ENCODE measurements at places on chromosomes 2 and 18.

- no peak for DNase-seq
These were observed 21.8 kb upstream of the IL1R1 start for GRCh38 chr2:102120701-102121159.

DNA sequence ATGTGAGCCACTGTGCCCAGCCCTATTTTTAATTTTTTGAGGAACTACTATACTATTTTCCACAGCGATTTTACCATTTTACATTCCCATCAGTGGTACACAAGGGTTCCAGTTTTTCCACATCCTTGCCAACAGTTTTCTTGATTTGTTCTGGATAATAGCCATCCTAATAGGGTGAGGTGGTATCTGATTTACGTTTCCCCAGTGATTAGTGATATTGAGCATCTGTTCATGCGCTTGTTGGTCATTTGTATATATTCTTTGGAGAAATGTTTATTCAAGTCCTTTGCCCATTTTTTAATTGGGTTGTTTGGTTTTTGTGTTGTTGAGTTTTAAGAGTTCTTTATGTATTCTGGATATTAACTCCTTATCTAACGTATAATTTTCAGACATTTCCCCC, 20.8 kb downstream of the TTC39C start:
- no peak for DNase-seq

DNA sequence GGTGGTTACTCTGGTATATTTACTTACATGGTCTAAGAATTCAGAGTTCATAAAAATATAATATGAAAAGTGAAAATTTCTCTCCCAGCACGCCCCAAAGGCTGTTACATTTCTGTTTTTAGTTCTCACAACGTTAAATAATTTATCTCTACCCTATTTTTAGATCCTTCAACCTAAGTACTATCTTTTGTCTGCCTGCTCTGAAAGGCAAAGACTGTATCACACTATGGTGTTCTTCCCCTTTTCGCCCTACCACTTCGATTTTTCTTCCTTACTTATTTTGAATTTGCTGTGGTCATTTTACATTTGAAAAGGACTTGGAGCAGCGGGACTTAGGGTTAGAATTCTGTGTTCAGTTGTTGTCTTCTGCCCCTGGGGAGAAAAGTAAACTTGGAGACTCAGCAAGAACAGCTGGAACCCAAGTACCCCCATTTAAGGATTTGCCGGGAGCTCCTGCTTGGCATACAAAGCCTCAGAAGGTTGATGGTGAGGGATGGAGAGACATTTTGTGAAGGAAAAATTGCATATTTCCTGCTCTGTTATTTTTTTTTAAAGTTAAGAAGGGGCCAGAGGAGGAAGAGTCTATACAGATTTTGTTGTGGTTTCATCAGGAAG, 19.0 kb downstream of the ADAM23 start:
- DNase-seq, result no peak

GRCh38 chr2:105919826-105920225, 175.1 kb downstream of the NCK2 start:
- peak; percentile 37 for DNase-seq

- no peak for DNase-seq
These were observed 83.0 kb downstream of the COLEC12 start for GRCh38 chr18:417495-417894.

GRCh38 chr18:10442551-10442971, 11.9 kb upstream of the APCDD1 start:
- no peak for DNase-seq

DNA sequence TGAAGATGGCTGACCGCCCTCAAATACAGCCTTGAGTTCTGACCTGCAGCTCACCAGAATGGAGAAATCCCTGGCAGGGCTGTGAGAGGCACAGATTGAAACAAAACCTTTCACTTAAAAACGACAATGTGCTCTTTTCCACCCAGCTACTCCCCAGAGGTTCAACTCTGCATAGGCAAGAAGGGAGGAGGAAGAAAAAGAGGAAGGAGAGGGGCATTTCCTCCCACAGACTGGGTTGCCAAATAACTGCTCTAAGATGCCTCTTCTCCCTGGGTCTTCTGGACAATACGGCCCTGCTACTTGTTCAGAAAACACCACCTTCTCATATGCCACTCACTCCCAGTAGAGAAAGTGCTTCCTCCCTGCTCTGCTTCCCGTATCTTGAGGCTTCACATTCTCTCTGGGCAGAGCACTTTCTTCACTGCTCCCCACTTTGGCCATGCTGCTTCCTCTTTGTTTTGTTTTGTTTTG, 136.4 kb upstream of the SLC1A4 start:
- peak; percentile 97 for DNase-seq

DNA sequence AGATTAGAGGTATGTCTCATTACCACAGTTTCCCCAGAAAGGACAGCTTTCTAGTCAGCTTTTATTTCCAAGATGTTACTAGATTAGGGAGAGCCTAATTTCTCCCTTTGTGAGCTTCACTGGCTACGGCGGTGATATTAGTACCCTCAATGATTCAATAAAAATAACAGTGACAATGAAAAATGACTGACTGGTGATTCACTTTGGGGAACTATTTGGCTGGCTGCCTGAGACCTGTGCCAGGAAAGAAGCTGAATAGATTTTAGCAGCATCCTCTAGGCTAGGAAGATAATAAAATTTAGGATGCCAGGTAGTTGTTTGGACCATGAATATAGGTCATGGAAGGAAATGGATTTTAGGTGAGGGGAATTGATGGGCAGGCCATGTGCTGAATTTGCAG, 178.7 kb downstream of the FMNL2 start:
- no peak for DNase-seq

DNA sequence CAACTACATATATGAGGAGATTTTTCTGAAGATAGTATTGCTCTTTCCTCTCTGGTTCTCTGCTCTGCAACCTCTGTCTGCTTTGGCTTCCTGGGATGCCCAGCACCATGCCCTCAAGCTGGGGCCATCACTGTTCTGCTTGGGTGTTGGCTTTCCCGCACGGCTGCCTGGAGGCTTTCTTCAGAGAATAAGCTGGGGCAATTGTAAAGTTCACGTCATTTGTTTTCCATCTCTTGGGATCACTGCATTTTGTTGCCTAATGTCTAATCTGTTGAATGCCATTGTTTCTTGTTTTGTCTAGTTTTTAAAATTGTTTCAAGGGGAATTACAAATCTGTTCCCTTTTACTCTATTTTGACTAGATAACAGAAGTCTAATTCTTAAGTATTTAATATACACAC, 437.3 kb upstream of the NRP2 start:
- no peak for DNase-seq

DNA sequence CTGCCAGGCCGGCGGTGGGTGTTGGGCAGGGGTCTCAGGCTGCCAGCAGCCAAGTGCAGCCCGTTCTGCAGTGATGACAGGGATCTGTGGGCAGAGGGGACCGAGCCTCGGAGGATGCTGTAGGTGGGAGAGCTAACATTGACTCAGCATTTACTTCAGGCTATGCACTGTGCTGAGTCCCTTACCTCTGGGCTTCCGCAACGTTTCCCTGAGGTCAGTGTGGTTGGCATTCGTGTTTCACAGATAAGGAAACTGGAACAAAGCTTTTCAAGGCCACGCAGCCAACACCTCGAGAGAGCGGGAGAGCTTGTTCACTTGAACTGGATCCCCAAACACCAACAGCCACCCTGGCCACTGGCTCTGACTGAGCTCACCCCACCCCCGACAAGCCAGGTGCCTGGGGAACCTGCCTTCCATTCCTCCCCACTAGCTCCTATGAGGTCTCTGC, 839 bp upstream of the GPR148 start:
- peak; percentile 45 for DNase-seq

DNA sequence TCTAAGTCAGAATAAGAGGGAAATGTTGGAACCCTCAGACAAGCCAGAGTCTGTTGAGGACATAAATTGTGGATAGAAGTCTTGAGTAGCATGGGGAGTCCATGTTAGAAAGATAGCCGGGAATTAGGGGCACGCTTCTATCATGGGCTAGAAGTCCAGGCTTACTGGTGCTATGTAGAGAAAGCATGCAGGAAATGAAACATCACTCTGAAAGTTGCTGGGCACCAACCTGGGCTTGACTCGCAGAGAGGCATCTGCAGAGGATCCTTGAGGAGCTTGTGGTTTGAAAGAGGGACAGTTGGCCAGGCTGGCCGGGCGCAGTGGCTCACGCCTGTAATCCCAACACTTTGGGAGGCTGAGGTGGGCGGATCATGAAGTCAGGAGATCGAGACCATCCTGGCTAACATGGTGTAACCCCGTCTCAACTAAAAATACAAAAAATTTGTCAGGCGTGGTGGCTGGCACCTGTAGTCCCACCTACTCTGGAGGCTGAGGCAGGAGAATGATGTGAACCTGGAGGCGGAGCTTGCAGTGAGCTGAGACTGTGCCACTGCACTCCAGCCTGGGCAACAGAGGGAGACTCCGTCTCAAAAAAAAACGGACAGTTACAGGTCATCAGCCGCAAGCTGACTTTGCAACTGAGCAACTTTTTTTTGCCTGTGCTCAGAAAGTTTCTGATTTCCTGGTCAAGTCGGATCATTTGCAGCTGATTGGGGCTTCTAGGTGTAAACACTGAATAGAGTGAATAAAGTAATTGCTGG, 24.9 kb downstream of the CERS6 start:
- DNase-seq, result no peak

DNA sequence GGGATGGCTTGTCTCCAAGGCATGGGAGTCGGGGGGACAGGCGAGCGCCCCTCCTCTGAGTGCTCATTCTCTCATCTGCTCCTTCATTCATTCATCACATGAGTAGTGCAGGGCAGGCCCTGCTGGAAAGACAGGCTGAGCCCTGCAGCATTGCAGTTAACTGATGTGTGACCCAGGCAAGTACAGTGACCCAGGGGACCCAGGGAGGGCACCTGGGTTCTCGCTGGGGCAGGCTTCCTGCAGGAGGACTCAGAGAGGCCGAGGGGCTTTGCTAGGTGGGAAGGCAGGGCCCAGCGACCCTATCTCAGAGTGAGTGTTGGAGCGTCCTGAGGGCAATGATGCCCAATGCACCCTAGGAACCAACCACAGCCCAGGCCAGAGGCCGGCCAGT, 30.6 kb downstream of the HJURP start:
- no peak for DNase-seq

GRCh38 chr2:222945887-222946286, 85.1 kb downstream of the ACSL3 start:
- DNase-seq, result no peak

GRCh38 chr2:85987266-85988174, 98.7 kb upstream of the ST3GAL5 start:
- DNase-seq, result no peak

GRCh38 chr2:156401861-156402260, 34.3 kb upstream of the GPD2 start:
- no peak for DNase-seq

DNA sequence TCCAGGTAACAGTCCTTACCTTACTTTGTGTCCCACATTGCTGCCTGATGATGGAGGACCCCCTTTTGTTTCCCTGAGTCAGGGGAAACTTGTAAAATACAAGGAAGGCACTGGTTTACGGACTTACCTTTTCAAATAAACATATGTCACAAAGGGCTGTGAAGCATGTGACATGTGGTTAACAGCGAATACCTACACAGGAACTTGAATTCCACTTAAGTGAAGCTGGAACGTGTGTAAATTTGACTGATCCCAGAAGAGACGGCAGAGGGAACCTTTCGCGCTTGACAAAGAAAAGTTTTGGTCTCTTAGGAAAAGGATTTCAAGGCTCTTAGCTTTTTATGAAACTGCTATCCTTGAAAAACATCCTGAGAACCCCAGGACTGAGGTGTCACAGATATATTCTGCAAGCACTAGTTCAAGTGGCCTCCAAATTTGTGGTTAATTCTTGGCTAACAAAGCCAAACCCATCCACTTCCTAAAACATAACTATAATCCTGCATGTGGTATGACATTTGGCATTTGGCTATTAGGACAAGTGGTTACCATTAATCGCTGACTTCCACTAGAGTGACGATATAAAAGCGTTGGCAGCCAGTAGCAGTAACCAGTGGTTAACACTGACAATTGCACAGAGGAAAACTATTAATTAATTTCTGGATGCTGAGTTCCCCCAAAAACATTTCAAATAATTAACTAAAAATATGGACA, 55.6 kb downstream of the ITGB6 start:
- DNase-seq, result no peak

- no peak for DNase-seq
These were observed 26.6 kb downstream of the TMEM18 start for GRCh38 chr2:650343-651310.

- DNase-seq, result no peak
These were observed 337.7 kb upstream of the CHAC2 start for GRCh38 chr2:53429901-53430300.

DNA sequence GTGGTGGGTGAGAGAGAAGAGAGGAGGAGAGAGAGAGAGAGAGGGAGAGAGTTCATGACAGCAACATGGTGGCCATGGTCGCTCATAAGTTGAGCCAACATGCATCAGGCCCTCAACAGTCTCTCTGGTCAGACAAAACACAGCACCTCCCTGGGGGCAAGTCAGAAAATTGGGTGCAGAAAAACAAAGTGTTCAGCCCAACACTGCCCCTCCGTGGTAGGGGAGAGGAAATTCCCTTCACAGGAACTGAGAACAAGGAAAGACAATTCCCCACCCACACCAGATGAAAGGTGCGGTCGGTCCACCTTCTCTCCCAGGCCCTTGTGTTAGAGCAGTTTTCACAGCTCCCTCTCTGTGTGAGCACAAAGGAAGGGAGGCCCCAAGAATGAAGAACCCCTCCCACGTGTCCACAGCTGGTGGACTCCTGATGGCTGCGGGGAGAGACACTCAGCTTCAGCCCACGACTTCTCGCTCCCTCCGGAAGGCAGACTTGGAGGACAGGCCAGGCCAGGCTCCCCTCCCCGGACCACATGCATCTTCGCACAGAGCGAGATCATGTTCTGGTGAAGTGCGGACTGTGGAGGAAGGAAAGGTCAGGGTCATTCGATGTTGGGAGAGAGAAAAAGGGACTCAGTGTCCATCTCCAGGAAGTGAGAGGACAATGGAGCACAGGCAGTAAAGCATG, 181.7 kb downstream of the ANAPC1 start:
- DNase-seq, result peak; percentile 72

GRCh38 chr2:217367464-217367863, 507.6 kb upstream of the TNP1 start:
- no peak for DNase-seq

- no peak for DNase-seq
These were observed 733.6 kb upstream of the ZEB2 start for GRCh38 chr2:145253492-145253891.

DNA sequence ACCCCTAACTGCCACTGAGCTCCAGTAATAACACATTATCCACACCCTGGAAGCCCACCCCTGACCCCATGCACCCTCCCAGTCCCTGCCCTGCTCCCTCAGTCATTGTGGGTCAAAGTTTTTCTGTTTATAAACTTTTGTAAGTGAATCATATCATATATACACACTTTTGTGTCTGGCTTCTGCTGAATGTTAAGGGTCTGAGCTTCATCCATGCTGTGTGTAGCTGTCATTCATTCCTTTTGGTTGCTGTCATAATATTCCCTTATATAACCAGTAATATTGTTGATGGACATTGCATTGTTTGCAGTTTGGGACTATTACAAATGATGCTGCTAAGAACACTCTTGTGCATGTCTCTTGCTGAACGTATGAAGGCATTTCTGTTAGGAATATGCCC, 14.5 kb downstream of the CNNM4 start:
- DNase-seq, result no peak

- peak; percentile 21 for DNase-seq
These were observed 85.8 kb upstream of the FAM237A start for GRCh38 chr2:206556357-206556949.

All from HL-60 (cell line).